ENCODE measurements at places on chromosomes 11 and 22. TPM values are rescaled to one million over a fixed set of nuclear protein-coding genes. Genes with fewer than 3 reads are reported as not detected.
A peak's percentile ranks its signal among the peaks of the same experiment; 100 is the strongest.

GRCh38 chr22:20514658-20515406, 7.4 kb downstream of the MED15 start:
- no peak overlapping the region for H3K27ac ChIP-seq
- no peak for DNase-seq
- H3K4me3 ChIP-seq = no peak overlapping the region
- H3K36me3 ChIP-seq = no peaks in the 10 kb centered on the region
- peaks cover 6% of the 10 kb centered on the region for H3K4me1 ChIP-seq

Gene ESRRA
- total RNA-seq = 69.9 TPM

DNA sequence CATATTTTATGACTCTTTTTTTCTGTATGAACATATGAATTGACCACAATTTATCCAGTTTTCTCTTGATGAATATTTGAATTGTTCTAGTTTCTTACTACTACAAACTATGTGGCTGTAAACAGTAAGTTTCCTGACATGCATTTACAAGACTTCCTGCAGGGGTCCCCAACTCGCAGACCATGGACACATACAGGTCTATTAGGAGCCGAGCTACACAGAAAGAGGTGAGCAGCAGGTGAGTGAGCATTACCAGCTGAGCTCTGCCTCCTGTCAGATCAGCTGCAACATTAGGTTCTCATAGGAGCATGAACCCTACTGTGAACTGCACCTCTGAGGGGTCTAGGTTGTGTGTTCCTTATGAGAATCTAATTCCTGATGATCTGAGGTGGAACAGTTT, 379.4 kb downstream of the DYNC2H1 start:
- no peaks in the 10 kb centered on the region for H3K4me1 ChIP-seq
- H3K4me3 ChIP-seq = no peak overlapping the region
- H3K27ac ChIP-seq = no peak overlapping the region
- peaks cover 6% of the 10 kb centered on the region for H3K36me3 ChIP-seq
- no peaks in the 10 kb centered on the region for H3K27me3 ChIP-seq
- DNase-seq = no peak

Gene PHETA2
- 0.88 TPM for total RNA-seq

- peaks cover 4% of the 10 kb centered on the region for H3K27me3 ChIP-seq
- H3K27ac ChIP-seq = no peak overlapping the region
- no peaks in the 10 kb centered on the region for H3K36me3 ChIP-seq
- no peaks in the 10 kb centered on the region for H3K4me1 ChIP-seq
- DNase-seq = no peak
These were observed 83.9 kb upstream of the EED start for GRCh38 chr11:86160541-86161149.

GRCh38 chr11:85767246-85767945, 43.5 kb downstream of the SYTL2 start:
- no peak for DNase-seq
- no peaks in the 10 kb centered on the region for H3K4me1 ChIP-seq
- H3K36me3 ChIP-seq = peaks cover 6% of the 10 kb centered on the region
- H3K4me3 ChIP-seq = no peak overlapping the region
- no peaks in the 10 kb centered on the region for H3K27me3 ChIP-seq

Gene PGR
- 0.27 TPM for total RNA-seq

DNA sequence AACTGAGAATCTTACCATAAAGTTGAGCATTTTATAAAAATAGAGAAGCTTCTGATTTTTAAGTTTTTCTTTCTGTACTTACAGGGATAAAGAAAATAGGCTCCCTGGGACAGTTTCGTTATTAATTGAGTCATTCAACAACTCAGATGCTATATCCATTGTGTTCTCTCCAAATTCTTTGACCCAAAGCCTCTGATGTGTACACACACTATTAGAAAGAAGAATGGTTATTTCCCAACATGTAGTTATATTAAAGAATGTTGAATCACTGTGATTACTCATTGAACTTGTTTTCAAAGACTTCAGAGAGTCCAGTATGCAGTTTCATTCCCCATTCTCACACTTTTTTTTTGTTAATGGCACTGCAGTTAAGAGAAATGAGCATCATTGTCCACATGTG, 734.3 kb upstream of the ARHGAP42 start:
- no peaks in the 10 kb centered on the region for H3K4me1 ChIP-seq
- H3K27ac ChIP-seq = no peak overlapping the region
- DNase-seq = no peak
- no peaks in the 10 kb centered on the region for H3K36me3 ChIP-seq

DNA sequence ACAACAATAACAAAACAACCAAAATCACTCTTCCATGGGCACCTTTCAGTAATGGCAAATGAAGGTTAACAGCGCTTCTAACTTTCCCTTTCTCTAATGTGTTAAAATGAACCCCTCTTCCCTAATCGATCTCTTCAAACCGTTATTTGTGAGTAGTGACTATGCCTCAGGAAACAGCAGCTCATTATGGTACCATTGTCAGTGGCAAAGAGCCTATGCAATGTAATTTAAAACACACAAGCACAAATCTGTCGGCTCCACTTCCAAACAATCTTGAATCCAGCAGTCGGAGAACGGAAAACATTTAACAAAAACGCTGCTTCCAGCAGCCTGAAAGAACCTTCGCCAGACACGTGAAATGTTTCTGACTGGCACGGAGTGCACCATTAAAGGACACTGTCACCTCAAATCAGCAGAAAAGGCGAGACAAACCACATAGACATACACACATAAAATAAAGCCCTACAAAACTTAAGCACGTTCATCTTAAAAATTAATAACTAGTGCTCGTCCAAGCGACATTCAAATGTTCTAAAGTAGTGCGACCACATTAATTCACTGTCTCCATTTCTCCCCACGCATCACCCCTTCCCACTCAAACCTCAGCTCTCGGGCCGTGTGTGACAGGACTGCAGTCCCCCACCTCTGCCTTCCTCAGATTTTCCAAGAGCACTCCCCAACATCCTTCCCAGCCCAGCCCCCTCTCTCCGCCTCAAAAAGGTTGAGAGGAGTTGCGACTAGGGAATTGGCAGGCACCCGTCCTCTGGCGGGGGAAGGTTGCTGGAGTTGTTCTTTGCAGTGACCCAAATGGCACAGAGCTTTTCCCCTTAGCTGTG, 748 bp downstream of the RAB30 start:
- H3K36me3 ChIP-seq = no peaks in the 10 kb centered on the region
- H3K27me3 ChIP-seq = no peaks in the 10 kb centered on the region
- no peak overlapping the region for H3K4me3 ChIP-seq
- DNase-seq = peak; percentile 52
- H3K4me1 ChIP-seq = peaks cover 24% of the 10 kb centered on the region
